ENCODE measurements at places on chromosomes 16 and 17. TPM values are rescaled to one million over a fixed set of nuclear protein-coding genes. Genes with fewer than 3 reads are reported as not detected.

DNA sequence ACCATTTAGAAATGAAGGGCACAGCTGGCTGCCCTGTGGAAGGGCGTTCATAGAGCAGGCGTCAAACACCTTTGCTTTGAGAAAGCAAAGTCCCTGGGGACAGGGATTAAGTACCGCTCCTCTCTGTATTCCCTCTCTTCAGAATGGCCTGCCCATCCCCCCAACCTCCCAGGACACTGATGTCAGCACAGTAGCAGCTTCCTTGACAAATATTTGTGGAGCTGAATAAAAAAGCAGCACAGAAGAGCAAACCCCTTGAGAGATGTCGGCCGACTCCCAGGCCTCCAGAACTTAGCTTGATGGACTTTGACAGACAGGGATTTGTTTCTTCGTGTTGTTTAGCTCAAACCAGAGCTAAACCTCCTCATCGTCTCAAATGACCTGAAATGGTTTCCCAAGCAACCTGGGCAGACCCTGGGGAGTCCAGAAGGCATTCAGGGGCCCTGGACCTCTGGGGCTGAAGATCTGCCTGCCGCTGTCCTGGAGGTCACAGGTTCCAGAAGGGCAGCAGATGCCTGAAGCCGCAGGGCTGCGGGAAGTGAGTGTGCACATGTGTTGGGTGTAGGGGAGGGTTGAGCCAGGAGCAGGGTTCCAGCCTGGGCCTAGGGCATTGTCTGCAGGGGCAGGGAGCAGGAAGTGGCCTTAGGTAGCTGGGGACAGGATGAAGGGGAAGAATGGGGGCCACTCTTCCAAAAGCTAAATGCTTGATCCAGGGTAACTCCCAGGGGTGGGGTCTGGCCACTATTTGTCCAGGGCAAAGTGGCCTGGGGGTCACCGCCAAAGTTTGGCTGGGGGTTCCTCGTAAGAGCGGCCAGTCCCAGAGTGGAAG, 42.3 kb upstream of the NKD1 start:
- DNase-seq, result peak; percentile 67

- no peak for DNase-seq
These were observed 149.2 kb downstream of the MAF start for GRCh38 chr16:79451196-79451816.

GRCh38 chr16:25751230-25751835, 59.6 kb downstream of the HS3ST4 start:
- no peak for DNase-seq

GRCh38 chr17:79777120-79777893, 641 bp upstream of the CBX2 start:
- peak; percentile 91 for DNase-seq

Gene HBM
- not detected for total RNA-seq

DNA sequence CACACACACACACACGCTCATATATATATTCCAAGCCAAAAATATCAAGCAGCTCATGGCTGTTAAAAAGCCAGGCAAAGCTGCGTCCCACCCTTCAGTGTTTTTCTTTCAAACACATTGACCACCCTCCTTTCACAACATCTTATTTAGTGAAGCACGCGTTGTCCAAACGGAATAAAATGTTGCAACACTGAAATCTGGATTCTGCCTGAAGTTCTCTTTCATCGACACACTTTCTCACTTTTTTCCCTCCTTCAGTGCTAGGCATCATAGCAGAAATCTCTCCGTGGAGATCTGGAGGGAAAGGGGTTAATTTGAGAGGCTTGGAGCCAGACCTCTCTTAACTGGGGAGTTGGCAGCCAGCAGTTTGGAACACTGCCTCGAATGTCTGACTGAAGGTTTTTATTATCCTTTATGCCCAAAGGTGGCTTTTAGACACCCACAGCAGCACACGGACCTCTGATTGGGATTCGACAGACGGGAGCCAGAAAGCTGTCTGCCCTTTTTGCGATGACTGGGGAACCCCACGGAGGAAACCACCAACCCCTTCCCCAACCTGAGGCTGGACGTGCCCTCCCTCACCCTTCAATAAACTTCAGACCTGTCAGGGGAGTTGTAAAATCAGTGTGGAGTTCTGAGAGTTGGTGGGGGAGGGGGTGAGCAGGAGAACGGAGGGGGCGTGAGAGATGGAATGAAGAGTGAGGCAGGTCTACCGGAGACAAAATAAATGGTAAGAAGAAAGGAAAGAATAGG, 833.6 kb upstream of the SOX9 start:
- DNase-seq, result no peak

GRCh38 chr17:8749616-8750015, 5.0 kb upstream of the CCDC42 start:
- DNase-seq, result no peak

Gene TMC8
- total RNA-seq, result not detected

DNA sequence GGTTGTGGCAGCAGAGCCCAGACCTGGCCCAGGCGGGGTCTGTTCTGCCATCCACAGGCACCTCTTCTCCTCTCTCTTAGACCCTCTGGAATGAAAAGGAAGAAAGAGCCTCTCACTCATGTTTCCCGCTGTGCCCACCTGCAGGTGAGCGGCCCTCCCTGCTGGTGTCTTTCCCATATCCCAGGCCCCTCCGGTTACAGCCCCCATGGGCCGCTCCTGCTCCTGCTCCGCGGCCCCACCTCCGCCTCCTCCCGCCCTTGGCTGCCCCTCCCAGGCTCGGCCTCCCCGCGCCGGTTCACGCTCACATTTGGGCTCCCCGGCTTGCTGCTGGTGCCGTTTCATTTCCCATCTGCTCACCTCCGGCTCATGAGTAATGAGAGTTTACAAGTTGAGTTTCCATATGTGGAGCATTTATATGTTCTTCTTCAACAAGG, 98.7 kb upstream of the SDK2 start:
- DNase-seq, result no peak

DNA sequence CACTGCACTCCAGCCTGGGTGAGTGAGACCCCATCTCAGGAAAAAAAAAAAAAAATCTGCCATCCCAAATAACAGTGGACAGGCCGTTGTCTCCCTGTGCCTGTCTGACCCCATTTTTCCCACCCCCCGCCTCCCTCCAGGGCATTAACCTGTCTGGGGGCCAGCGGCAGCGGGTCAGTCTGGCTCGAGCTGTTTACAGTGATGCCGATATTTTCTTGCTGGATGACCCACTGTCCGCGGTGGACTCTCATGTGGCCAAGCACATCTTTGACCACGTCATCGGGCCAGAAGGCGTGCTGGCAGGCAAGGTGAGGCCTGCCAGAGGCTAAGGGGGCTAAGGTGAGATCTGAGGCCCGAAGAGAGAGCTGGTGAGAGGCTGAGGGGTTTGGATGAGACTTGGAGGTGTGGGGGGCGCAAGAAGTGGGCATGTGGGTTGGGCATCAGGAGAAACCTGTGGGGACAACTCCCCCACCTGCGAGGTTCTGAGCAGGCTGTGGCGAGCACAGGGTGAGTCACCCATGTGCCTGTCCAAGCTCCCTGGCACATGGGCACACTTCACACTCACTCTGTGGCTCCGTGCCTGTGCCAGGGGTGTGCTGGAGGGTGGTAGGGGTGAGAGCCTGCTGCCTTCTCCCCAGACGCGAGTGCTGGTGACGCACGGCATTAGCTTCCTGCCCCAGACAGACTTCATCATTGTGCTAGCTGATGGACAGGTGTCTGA, 34.7 kb downstream of the ANKRD40 start:
- DNase-seq, result no peak

DNA sequence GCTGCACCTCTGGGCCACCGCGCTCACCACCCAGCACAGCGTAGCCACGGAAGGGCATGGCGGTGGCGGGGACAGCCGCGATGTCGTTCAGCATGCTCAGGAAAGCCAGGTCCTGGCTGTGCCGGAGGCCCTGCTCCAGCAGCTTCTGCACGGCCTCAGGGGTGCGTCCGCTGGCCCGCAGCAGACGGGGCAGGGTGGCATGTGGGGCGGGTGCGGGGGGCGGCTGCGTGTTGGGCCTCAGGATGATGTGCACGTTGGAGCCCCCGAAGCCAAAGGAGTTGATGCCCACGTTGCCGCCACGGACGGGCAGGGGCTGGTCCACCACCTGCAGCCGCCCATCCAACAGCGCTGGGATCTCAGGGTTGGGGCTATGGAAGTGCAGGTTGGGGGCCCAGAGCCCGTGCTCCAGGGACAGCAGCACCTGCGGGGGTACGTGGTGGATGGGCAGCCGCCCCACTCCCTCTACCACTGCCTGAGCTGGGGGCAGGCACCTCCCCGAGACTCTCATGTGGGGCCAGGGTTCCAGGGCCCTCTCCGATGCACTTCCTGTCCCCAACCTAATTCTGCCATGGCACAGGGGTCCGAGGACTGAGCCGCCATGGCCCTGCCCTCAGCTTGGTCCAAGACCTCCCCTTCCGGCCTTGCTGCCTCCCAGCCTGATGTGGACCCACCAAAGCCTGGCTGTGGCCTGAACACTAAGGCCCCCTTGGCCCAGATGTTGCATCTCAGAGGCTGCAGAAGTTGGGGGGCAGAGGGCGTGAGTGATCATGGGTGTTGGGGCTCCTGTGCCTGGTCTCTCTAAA, 6.6 kb downstream of the FASN start:
- no peak for DNase-seq

DNA sequence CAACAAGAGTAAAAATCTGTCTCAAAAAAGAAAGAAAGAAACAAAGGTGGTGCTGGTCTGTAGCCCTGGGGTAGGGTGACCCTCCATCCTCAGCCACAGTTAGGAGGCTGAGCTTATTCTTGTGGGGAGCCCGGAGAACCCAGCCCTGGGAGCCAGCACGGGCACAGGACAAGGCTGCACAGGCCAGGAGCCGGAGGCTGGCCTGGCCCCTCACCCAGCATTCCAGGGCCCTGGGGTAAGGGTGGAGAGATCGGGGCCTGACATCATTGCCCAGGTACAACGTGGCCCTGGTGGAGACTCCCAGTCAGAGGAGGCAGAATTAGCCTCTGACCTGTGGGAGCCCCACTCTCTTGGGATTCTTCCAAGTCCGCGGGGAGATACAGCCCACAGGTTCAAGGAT, 10.3 kb upstream of the KRT17 start:
- no peak for DNase-seq

Gene LRRC59
- 57.0 TPM for total RNA-seq

Gene SLFN12
- total RNA-seq, result 7.2 TPM

DNA sequence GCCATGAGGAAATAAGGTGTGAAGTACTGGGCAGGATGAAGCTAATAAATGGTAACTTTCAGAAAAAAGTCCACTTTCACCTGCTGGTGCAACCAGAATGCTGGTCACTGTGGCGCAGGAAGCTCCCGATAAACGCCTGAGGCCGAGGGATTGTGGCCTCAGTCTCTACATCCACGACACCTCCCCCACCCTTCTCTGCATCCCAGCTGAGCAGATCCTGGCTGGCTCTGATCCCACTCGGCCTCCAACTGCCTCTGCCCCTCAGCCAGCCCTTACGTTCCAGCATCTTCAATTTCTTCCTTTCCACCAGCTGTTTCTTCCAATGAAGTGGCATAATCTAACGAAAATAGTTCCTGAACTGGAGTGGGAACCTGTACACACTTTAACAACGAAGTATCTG, 49.5 kb downstream of the COX4I1 start:
- no peak for DNase-seq

DNA sequence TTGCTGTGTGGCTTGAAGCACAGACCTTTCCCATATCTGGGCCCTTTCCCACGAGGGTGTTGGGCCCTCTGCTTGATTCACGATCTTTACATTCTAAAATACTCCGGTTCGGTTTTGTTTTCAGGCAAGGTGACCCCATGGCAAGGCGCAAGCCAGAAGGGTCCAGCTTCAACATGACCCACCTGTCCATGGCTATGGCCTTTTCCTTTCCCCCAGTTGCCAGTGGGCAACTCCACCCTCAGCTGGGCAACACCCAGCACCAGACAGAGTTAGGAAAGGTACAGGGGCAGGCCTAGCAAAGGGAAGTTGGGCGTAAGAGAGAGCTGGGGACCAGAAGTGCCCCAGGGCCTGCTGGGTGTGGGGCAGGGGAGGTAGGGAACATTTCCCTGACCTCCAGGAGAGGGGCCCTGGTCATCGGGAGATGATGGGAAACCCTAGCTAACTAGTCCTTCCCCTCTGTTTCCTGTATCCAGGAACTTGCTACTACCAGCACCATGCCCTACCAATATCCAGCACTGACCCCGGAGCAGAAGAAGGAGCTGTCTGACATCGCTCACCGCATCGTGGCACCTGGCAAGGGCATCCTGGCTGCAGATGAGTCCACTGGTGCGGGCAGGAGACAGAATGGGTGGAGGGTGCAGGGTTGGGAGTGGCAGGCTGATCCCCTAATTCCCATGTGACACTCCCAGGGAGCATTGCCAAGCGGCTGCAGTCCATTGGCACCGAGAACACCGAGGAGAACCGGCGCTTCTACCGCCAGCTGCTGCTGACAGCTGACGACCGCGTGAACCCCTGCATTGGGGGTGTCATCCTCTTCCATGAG, 1.4 kb downstream of the ALDOA start:
- DNase-seq, result no peak

DNA sequence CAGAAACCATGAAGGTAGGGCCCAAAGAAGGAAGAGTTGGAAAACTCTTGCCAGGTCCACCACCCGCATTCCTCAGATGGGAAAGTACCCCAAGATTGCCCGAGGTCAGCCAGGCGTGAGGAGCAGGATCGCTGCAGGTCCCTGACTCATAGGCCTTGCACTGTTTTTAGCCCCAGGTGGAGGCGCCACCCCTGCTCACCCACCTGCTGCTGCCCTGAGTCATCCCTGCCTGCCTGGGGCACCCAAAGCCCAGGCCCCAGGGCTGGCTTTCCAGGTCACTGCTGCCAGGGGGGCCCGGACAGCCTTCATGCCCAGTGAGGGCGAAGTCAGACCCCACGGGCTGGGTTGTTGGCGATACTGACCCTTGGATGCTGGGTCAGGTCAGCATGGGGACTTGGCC, 100.9 kb downstream of the AMFR start:
- DNase-seq, result no peak

DNA sequence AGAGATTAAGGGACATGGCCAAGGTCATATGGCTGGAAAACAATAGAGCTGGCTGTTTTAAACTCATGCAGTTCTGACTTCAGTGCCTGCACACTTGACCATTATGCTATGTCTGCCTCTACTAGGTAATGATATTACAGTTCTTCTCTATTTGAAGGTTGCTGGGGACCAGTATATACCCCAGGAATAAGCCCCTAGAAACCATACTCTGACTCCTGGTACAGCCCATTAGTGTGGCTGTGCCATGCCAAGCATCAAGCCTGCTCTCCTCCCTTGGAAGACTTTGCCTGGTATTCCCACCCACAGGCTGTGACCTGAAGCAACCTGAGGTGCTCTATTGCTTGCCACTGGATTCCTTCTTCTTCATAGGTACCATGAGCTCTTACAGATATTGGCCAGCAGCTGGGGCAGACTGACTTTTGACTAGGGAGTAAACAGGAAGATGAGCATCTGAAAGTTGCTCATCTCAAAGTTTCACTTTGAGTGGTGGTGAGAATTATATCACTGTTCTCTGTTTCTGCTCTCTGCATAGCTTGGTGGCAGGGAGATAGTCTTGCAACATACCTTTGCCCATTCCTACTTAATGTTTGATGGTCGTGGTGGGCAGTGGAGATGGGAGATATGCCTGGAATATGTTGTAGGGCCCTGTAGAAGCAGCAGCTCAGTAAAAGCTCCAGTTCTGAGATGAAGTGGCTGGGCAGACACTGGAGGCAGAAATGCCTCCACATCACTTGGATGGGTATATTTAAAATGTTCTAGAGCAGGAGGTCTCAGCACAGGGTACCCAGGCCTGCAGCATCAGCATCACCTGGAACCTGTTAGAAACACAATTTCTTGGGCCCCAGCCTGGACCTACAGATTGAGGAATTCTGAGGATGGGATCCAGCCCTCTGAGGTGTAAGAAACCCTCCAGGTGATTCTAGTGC, 274.7 kb downstream of the HS3ST4 start:
- DNase-seq, result no peak

Gene ANKFN1
- 0.25 TPM for total RNA-seq
